ENCODE measurements at places on chromosomes 11 and 22. TPM values are rescaled to one million over a fixed set of nuclear protein-coding genes. Genes with fewer than 3 reads are reported as not detected.

Gene CCDC87
- total RNA-seq: not detected

Gene MMP8
- total RNA-seq: 0.22 TPM

Gene PANX2
- 0.44 TPM for total RNA-seq

Gene MFRP
- total RNA-seq: not detected

Gene NF2
- total RNA-seq: 20.9 TPM

Gene HBD
- total RNA-seq: not detected

Gene RAB36
- total RNA-seq: 0.66 TPM
